ENCODE measurements at places on chromosomes 6 and 20. TPM values are rescaled to one million over a fixed set of nuclear protein-coding genes. Genes with fewer than 3 reads are reported as not detected.

HLA-DOB gene
- total RNA-seq = 8.0 TPM

SSTR4 gene
- not detected for total RNA-seq

COL9A1 gene
- total RNA-seq = not detected

SIRPB2 gene
- total RNA-seq = not detected

HSPA12B gene
- total RNA-seq = not detected

PKHD1 gene
- 0.02 TPM for total RNA-seq

Data from activated T-cell treated with anti-CD3 and anti-CD28 coated beads, Interleukin-2, amount 50 U/mL, for 72 hours (primary cell).